ENCODE measurements at places on chromosomes 12 and 14. TPM values are rescaled to one million over a fixed set of nuclear protein-coding genes. Genes with fewer than 3 reads are reported as not detected.

- no peak overlapping the region for H3K4me3 ChIP-seq
- H3K4me1 ChIP-seq: no peaks in the 10 kb centered on the region
- no peaks in the 10 kb centered on the region for H3K36me3 ChIP-seq
- H3K27me3 ChIP-seq: no peaks in the 10 kb centered on the region
- DNase-seq: no peak
Observed at GRCh38 chr12:20210621-20211215, 157.6 kb upstream of the PDE3A start.

GRCh38 chr12:19003987-19004619 is 125.4 kb upstream of the PLEKHA5 start:
- no peaks in the 10 kb centered on the region for H3K36me3 ChIP-seq
- DNase-seq: no peak
- no peaks in the 10 kb centered on the region for H3K4me1 ChIP-seq
- no peak overlapping the region for H3K4me3 ChIP-seq
- peaks cover 3% of the 10 kb centered on the region for H3K27me3 ChIP-seq

Gene CISTR
- total RNA-seq: not detected

Gene CLEC14A
- not detected for total RNA-seq

Gene SYCP3
- 0.22 TPM for total RNA-seq
